ENCODE measurements at places on chromosomes 6 and 20.
A peak's percentile ranks its signal among the peaks of the same experiment; 100 is the strongest.

DNA sequence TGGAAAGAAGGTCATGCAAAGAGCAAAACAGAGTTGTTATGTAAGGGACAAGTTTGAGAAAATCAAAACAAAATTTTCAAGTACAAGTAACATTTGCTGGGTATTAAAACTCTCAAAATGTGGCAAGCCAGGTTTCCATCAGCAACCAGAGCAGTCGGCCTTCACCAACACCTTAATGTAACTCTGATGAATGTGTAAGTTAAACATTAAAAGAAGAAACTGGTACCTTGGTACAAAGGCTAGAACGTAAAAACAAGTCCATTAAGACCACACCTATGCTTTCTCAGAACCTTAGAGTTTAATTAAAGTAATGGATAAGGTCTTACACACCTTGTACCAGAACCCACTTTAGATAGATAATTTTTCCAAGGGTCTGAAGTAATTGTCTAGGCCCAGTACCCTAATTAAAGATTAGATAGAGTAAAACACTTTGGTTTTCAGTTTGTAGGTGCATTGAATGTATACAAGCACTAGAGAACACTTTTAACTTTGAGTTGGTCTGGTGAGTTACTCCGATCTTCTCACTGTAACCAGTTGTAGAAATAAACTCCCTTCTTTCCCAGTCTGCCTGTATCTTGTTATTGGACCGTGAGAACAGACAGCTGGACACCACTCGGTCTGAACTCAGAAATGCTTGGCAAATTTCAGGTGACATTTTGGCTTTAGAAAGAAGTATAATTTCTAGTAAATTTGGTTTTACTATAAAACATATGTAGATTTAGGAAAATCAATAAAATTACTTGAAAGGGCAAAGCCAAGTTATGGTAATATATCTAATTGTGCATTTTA is 319.4 kb downstream of the HTR1B start:
- H3K4me1 ChIP-seq = no peaks in the 10 kb centered on the region
- no peak for DNase-seq
- no peaks in the 10 kb centered on the region for H3K36me3 ChIP-seq
- no peaks in the 10 kb centered on the region for H3K27me3 ChIP-seq

DNA sequence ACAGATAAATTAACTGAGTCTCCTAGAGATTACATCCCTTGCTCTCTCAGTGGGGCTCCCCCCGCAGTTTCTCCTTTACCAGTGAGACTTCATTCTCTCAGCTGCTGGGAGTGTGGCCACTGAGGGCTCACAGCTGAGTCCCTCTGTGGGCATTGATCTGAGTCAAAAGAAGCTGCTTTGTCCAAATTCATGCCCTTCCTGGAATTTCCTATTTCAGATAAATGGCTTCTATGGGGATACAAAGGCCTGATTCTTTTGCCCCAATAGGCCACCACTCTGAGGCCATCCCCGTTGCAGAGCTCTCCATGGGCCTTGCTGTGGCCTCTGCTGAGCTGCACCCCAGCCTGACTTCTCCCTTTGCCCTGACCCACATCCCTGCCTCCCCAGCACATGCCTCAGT is 10.0 kb downstream of the CST5 start:
- no peaks in the 10 kb centered on the region for H3K27me3 ChIP-seq
- no peak overlapping the region for H3K27ac ChIP-seq
- no peaks in the 10 kb centered on the region for H3K36me3 ChIP-seq
- no peak overlapping the region for H3K4me3 ChIP-seq

DNA sequence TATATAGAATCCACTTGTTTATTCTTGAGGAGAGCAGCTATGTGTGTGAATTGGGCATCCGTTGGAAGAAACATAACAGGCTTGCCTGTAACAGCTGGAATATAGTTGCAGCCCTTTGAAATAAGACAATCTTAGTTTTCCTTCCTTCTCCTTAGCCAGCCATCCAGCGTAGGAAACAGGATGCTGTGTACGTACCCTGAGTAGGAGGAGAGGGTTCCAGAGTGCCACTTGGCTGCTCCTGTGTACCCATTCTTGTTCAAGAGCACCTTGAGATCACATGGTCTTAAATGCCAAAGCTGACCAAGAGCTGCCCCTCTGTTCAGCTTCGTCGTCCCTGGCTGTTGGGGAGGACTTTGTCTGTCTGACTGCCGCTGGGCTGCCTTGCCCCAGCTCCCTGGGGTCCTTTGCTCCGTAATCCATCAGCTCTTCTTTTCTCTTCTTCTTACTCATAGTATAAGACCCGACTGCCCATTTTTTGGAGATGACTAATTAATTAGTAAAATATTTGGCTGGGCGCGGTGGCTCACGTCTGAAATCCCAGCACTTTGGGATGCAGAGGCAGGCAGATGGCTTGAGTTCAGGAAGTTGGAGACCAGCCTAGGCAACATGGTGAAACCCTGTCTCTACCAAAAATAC is 49.0 kb downstream of the RREB1 start:
- DNase-seq = no peak
- H3K27me3 ChIP-seq = no peaks in the 10 kb centered on the region
- no peak overlapping the region for H3K4me3 ChIP-seq
- peak overlapping the region; percentile 1 for H3K27ac ChIP-seq
- peaks cover 98% of the 10 kb centered on the region for H3K4me1 ChIP-seq

DNA sequence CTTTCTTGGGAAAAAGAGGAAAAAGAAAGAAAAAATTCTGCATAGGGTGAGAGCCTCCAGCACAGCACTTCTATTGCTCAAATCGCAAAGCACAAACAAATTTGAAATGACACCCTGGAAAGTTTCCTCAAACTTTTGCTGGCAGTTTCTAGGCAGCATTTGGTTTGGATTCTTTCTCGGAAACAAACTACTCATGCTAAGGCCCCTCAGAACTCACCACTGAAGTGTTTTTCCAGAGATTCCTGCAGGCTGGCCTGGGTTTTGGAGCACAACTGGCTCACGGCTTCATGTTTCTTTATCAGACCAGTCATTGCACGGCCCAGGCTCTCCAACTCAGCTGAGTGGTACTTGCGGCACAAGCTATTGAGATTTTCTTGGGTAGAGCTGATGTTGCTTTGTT is 237.8 kb downstream of the SYNE1 start:
- H3K4me3 ChIP-seq = no peak overlapping the region
- H3K27ac ChIP-seq = no peak overlapping the region
- DNase-seq = no peak
- no peaks in the 10 kb centered on the region for H3K36me3 ChIP-seq
- no peaks in the 10 kb centered on the region for H3K4me1 ChIP-seq

GRCh38 chr20:48380661-48381060 is 447.1 kb downstream of the PREX1 start:
- H3K4me3 ChIP-seq = no peak overlapping the region
- H3K27ac ChIP-seq = peak overlapping the region; percentile 44
- H3K4me1 ChIP-seq = peaks cover 70% of the 10 kb centered on the region
- H3K27me3 ChIP-seq = no peaks in the 10 kb centered on the region
- H3K36me3 ChIP-seq = no peaks in the 10 kb centered on the region

GRCh38 chr20:55135923-55136322 is 660.5 kb downstream of the DOK5 start:
- H3K27ac ChIP-seq = no peak overlapping the region
- H3K4me1 ChIP-seq = no peaks in the 10 kb centered on the region
- DNase-seq = no peak
- H3K27me3 ChIP-seq = no peaks in the 10 kb centered on the region
- no peaks in the 10 kb centered on the region for H3K36me3 ChIP-seq

DNA sequence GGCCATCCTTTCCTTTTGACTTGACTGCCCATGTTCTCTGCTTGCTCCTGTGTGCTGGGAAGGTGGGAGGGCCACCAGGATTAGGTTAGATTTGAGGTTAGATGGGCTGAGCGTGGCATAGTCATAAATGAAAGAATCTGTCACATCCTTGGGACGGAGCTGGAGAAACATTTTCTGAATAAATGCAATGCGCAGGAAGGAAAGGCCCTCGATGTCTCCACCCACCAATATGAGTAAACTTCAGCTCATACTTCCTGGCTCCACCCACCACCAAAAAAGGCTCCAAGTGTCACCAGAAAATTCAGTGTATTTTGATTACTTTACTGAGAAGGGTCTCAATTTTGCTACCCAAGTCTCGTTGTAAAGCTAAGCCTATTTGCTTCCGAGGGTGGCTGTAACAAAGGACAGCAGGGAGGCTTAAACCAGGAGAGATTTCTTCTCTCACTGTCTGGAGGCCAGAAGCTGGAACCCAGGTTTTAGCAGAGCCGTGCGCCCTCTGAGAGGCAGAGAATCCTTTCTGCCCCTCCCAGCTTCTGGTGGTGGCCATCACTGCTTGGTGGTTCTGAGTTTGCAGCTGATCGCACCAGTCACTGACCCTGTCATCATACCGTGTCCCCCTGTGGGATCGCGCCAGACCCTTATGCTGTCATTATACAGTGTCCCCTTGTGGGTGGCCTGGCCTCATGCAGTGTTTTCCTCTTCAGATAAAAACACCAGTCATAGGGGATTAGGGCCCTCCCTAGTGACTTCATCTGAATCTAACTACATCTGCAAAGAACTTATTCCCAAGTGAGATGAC is 137.8 kb downstream of the TTLL2 start:
- H3K4me3 ChIP-seq = no peak overlapping the region
- H3K27me3 ChIP-seq = peaks cover 2% of the 10 kb centered on the region
- no peak overlapping the region for H3K27ac ChIP-seq
- no peaks in the 10 kb centered on the region for H3K36me3 ChIP-seq
- no peaks in the 10 kb centered on the region for H3K4me1 ChIP-seq

GRCh38 chr6:31680226-31681134 is at the start of gene LY6G5C:
Gene LY6G5C, minus strand, starts transcription at chr6:31681067. Its CDS starts 694 bp downstream, at chr6:31680373.
- no peak within 1 kb of the TSS for H3K27ac ChIP-seq
- peaks cover 26% of the 10 kb centered on the region for H3K4me1 ChIP-seq
- H3K36me3 ChIP-seq = no peaks in the 10 kb centered on the region
- DNase-seq = peak; percentile 72

DNA sequence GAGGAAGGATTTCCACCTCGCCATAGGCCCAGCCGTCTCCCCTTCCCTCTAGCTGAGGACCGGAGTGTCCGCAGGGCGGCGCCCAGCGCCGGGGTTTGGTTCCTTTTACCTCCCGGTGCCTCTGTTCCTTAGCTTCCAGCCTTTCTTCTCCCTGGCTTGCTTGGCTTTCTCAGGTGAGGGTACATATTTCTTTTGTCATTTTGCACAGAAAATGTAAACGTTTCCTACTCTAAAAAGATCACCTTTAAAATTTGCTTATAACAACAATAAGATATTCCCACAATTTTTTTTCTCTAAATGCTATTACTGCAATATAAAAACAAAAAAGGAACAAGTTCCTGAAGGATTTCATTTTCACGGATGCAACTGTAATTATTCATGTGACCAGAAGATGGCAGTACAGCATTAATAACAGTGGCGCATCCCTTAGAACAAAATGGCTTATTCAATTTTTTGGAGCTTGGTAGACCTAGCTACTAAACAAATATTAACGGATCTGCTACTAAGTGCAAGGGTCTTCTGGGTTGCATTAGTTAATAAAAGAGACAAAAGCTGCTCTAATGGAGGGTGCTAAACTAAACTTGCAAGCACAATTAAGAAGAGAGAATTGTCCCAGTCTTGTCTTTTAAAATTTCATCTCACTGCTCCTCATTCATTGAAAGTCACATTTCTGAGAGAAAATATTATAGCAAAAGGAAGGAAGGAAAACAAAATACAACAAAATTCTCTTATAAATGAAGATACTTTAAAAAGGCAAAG is 172.9 kb downstream of the ADGRG6 start:
- H3K27ac ChIP-seq = no peak overlapping the region
- no peaks in the 10 kb centered on the region for H3K36me3 ChIP-seq
- H3K4me3 ChIP-seq = no peak overlapping the region
- no peaks in the 10 kb centered on the region for H3K4me1 ChIP-seq

- H3K27ac ChIP-seq = no peak overlapping the region
Observed at GRCh38 chr20:60057866-60058807, 99.9 kb downstream of the CDH26 start.

DNA sequence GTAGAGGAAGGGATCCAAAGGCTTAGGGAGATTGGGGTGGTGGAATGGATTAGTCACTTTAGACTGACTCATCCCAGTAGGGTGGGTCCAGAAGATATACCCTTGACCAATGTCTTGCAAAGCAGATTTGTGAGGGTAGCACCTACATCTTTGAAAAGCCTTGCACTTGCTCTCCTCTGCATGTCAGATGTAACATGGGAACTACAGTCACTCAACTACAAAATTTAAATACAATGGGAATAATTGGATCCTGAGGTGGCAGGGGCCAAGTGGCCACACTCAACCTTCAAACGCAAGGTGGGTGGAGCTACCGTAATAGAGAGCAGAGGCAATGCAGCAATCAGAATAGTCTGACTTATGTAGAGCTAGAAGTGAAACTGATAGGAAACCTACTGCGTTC is 71.2 kb downstream of the ME1 start:
- no peak for DNase-seq
- no peaks in the 10 kb centered on the region for H3K27me3 ChIP-seq
- no peak overlapping the region for H3K4me3 ChIP-seq
- H3K27ac ChIP-seq = no peak overlapping the region

DNA sequence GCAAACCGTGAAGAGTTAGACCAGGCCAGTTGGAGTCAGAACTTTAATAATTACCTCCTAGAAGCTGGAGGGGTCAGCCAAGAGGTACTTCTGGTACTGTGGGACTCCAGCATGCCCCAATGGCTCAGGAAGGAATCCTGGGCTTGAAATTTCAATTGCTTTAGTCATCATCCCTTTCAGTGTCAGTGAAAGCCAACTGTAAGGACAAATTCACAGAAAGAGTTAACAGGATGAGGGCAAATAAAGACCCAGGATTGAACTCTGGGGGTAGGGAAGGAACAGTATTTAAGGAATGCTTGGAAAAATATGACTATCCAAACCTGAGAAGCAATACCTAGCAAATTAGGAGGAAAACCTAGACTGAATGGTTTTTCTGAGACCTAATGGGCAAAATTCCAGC is 735.1 kb upstream of the MARCKS start:
- no peak overlapping the region for H3K4me3 ChIP-seq
- H3K36me3 ChIP-seq = no peaks in the 10 kb centered on the region
- no peaks in the 10 kb centered on the region for H3K4me1 ChIP-seq
- H3K27me3 ChIP-seq = no peaks in the 10 kb centered on the region

DNA sequence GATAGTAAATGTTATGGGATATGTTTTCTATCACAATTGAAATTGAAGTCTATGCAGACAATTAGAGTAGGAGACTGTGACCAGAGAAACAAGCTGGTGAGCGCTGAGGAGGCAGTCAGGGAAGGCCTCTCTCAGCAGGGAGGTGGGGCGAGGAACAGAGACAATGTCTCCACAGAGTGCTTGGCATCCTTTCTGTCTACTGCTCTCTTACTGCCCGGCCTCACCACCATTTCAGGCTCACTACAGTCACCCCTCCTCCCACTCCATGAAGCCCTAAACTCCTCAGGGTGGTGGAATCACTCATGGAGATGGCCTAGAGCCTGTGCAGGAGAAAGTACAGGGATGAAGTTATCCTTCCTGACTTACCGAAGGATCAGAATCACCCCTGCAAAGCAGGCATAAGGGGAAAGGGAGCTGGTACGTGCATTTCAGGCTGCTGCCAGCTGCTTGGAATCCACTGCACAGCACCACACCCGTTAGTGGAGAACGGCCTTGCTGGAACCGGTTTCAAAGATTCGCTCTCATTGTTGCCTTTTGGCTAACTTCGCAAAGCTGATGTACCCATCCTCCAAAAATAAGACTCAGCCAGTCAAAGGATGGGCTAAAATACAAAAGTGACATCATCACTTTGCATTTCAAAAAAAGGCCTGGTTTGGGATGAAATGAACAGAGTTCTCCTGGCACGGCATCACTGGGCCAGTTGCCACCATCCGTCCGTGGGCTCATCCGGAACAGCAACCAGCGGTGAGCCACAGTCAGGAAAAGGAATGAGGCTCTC is 67.3 kb downstream of the SLC22A23 start:
- no peak for DNase-seq
- no peak overlapping the region for H3K4me3 ChIP-seq
- H3K4me1 ChIP-seq = peaks cover 34% of the 10 kb centered on the region

- no peaks in the 10 kb centered on the region for H3K36me3 ChIP-seq
- no peak overlapping the region for H3K4me3 ChIP-seq
- H3K4me1 ChIP-seq = no peaks in the 10 kb centered on the region
- peaks cover 2% of the 10 kb centered on the region for H3K27me3 ChIP-seq
- no peak overlapping the region for H3K27ac ChIP-seq
- DNase-seq = no peak
Observed at GRCh38 chr20:38208088-38208487, 43.0 kb upstream of the TGM2 start.

Data from HepG2 (cell line).